ENCODE measurements at places on chromosomes 6 and 20.

- no peak for DNase-seq
Observed at GRCh38 chr6:113758826-113759574, 98.1 kb upstream of the MARCKS start.

- no peak for DNase-seq
Observed at GRCh38 chr6:151317103-151317994, 74.0 kb downstream of the ZBTB2 start.

GRCh38 chr20:46624946-46625345 is 26.3 kb downstream of the SLC13A3 start:
- DNase-seq: no peak

- DNase-seq: no peak
Observed at GRCh38 chr20:34312024-34312460, 8.9 kb upstream of the AHCY start.

DNA sequence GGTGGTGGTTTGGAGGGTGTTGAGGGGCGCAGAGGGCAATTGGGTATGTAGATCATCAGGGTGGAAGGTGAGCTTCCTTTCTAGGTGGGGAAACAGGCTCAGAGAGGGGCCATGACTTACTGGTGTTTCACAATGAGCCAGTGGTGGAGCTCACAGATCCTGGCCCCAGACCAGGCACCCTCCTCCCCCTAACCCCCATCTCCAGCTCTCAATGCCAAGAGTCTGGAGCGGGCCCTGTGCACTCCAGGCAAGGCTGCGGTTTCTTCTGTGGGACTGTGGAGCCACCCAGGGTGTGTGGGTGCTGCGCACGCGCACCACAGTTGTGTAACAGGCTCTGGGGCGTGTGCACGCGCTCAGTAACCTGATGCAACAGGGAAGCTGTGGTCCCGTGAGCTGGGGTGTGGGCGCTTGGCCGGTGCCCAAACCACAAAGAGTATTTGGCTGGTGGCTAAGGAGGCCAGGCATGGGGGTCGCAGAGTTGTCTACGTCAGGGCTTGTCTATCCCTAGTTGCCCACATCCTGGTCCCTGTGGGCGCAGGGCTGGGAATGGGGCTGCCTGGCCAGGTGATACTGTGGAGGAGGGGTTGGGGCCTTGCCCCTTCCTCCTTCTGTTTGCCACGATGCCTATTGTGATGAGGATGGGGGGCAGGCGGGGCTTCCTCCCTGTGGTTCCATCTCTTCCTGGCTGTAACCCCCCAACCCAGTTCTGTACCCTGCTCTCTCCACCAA is 37.5 kb upstream of the MRPS18A start:
- DNase-seq: peak; percentile 58

DNA sequence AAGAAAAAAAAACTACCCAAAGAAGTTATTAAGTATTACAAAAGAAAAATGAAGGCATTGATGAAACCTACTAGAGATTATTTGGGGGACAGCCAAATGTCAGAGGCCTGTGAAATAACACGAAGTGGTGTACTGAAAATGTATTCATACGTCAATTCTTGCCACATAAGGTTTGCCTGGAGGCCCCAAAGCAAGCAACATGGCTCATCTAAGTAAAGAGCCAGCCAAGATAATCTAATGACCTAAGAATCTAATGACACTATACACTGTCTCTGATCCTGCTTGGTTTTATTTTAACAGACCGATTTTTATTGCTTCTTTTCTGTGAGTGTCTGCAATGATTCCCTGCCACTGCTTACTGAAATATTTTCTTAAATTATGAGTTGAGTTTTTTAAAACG is 34.7 kb downstream of the FILIP1 start:
- DNase-seq: no peak

- no peak for DNase-seq
Observed at GRCh38 chr6:35754452-35755277, 17.8 kb downstream of the ARMC12 start.
